Smooth muscle cell of the brain vasculature (primary cell): ENCODE measurements at places on chromosomes 1 and 21.

- DNase-seq = no peak
Observed at GRCh38 chr1:22376976-22377375, 74.7 kb upstream of the ZBTB40 start.

DNA sequence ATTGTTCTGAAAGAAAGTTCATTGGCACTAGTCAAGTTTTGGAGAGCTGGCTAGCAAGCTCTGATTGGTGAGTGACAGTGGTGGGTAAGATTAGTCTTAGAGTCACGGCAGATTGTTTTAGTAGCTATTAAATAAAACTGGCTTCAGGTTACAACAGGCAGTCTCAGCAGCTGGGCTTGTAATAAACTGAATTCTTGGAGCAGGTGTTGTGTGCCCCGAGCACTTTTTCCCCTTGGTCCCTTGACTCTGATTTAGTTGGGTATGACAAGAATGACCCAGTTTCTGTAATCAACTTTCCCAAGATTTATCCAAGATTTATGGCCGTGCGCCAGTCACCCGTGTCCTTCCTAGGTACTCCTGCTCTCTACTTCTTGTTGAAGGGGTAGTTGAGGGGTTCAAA is 40.2 kb downstream of the TBCE start:
- DNase-seq = no peak

DNA sequence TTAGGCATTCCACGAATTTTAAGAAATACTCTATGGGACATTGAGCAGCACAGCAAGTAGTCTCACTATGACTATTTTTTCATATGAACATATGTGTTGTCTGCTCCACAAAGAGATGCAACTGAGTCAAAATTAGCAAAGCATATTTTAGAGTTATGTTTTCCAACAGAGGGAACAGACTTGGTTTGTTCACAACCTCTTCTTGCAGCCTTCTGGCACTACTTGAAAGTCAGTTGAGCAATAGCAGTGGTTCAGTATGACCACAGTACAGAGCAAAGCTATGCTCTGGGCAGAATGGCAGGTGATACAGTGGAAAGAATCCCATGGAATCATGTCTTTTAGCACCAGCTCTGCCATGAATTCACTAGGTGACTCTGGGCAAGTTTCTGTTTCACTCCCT is 5.2 kb downstream of the CCN1 start:
- DNase-seq = no peak

DNA sequence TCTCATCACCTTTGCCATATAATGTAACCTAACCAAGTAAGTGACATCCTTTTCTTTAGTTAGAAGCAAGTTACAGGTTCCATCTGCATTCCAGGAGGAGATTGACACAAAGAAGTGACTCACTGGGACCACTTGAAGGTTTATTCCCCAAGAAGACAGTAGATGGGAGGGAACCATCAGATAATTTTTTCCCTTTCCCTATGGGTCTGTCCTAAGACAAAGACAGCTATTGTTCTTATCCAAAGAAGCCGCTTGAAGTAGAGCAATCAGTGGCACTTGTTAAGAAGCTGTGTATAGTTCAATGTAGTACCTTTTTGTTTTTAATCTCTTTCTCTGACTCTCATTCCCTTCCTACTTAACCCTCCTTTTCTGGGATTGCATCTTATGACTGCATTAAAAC is 139.9 kb upstream of the B3GALT2 start:
- DNase-seq = no peak

DNA sequence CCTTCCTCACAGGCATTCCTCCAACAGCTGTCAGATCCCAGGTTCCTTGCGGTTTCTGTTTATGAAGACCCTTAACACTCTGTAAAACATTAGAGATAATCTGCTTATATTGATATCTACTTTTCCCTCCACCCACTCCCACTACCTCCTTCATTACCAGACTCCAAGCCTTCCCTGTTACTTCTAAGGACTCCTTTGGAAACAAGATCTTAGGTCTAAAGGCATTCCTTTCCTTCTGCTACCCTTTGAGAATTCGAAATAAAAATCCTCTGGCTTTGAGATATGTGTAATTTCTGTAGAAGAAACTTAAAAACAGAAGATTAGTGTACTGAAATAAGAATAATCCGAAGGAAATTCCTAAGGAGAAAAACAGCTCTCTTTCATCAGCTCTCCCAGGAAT is 23.7 kb upstream of the LYPLAL1 start:
- DNase-seq = no peak

DNA sequence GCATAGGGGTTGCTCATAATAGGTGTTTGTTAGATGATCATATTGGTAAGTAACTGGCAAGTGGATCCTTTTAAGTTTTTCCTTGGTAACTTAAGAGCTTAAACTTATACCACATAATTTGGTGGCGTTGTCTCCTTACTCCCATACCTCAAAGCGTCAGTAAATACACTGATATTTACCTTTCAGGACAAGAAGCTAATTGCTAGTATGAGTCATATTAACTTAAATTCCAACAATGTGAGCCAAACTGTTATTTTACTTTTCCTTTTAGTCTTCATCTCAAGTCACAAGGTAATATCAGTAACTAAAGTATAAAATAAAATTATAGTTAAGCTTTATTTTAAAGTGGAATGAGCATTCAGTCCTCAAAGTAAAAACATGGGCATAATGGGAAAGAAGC is 9.0 kb upstream of the SH3GLB1 start:
- no peak for DNase-seq

GRCh38 chr1:184973272-184974055 is 844 bp downstream of the NIBAN1 start:
- DNase-seq = no peak

DNA sequence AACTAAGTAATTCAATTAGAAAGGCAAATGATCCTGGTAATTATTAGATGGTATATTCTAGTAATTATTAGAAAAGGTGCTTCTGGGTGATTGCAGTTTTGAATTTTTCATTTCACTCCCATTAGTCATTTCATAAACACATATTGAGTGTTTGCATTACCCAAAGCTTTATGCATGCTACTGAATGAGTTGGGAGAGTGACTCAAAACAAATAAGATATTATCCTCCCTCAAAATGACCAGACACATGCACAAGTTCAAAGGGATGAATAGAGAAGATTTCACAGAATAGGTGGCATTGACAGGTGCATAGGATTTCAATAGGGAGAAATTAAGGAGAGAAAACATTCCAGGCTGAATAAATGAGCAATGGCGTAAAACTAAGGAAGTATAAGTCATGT is 84.7 kb downstream of the PHTF1 start:
- DNase-seq = no peak

DNA sequence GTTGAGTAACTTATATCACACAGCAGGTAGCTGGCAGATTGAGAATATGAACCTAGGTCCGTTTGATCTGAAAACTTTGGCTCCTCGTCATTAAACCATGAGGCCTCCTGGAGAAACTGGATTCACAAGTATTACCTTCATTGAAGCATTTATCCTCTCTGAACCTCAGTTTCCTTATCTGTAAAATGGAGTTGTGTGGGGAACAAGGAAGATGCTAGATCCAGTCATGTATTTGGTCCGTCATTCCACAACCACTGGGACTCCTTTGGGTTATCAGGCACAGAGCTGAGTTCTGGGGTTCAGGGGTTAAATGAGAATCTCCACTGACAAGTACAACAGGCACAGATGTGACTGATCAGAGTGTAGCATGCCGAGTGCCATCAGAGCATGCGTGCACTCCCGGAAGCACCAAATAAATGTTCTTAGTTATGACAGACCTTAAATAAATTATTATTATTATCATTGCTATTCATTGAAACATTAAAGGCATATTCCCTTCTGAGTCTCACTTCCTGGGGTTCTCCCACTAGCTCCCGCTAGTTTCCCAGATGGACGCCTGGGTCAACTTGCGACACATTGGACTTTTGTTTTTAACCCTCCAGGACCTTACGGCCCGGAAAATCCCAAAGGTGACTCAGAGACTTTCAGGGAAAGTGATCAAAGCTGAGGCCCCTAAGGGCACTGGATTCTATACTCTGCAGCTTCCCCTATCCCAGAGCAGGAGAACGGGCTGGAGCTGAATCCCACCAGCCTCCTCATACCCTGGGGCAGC is 130.6 kb downstream of the PLPP3 start:
- DNase-seq = no peak
